ENCODE measurements at places on chromosomes 1 and 21. TPM values are rescaled to one million over a fixed set of nuclear protein-coding genes. Genes with fewer than 3 reads are reported as not detected.

CCDC17 gene
- 4.7 TPM for total RNA-seq

MPL gene
- not detected for total RNA-seq

FOXO6 gene
- total RNA-seq = 1.9 TPM

C1orf185 gene
- not detected for total RNA-seq

FNDC10 gene
- 0.54 TPM for total RNA-seq

USH2A gene
- total RNA-seq = not detected

HSD11B1 gene
- 17.8 TPM for total RNA-seq

HCRTR1 gene
- 0.82 TPM for total RNA-seq

OR2T4 gene
- total RNA-seq = not detected
